ENCODE measurements at places on chromosomes 7 and 10.

DNA sequence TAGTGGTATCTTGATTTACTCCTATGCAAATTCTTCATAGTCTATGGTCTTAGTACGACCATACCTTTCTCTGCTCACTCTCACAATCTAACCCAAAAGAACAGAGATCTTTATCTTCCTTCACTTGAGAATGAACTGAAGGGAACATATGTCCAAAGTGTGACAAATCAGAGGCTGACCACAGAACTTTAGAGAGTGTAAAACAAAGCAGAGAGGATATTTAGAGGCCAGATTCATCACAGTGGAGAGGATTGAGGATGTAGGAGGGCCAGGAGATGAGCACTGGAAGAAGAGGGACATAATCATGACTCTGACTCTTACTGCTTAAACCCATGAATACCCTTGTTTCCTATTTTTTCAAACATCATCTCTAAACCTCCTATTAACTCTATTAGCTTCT, 935.3 kb upstream of the PHF14 start:
- DNase-seq = no peak

GRCh38 chr10:98391065-98391464, 23.9 kb downstream of the PYROXD2 start:
- DNase-seq = no peak

GRCh38 chr7:71261066-71261465, 129.1 kb downstream of the GALNT17 start:
- no peak for DNase-seq

DNA sequence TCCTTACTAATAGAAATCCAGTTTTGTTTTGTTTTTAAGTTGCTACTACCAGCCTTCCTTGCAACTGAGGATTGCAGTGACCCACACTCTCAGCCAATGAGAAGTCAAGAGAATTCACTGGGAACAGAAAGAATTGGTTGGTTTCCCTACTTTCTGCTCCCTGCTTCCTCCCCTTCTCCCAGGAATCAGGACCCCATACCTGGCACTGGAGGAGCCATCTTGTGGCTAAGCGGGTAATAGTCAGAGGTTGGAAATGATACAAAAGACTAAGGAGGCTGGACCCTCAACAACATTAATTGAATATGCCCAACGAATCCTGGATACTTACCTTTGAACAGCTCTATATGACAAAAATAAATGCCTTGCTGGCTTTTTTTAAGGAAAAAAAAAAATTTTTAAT, 6.3 kb downstream of the TMEM176A start:
- DNase-seq = no peak

DNA sequence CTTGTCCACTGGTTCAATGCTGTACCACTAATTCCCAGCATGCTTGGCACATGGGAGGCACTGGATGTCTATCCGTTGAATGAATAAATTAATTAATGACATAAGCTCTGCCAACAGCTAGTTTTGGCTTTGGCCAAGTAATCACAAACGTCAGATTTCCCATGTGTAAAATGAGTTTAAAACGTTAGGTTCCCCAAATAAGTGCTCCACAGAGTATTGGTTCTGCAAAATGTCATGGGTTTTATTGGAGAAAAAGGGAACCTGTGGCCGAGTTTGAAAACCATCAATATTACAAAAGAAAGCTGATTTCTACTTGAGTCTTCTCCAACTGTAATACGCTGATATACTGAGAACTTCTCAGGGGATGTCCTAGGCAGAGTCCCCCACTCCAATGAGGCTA, 23.2 kb downstream of the ELMO1 start:
- no peak for DNase-seq

- no peak for DNase-seq
Measured at GRCh38 chr7:132785870-132786269, 209.6 kb upstream of the PLXNA4 start.

DNA sequence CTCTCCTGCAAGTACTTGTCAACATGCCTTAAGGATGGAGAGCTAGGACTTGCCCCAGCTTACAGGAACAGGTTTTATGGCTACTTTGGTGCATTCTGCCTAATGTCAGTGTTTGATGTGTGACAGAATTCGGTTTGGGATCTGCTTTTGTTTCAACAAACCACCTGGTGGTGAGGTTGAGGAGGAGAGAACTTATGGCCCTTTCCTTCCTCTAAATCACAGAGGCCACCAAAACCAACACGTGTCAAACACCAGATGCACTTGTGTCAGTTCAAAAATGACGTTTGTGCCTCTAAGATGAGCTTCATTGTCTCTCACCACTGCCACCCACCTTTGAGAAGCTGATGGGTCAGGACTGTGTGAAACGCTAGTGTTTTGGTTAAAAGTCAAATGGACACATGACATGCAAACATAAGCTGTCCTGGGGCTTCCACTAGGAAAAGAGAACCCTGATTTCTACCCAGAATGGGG, 83.9 kb downstream of the OSBPL3 start:
- DNase-seq = no peak

- DNase-seq = peak; percentile 72
Measured at GRCh38 chr10:116753759-116754158, 11.4 kb upstream of the HSPA12A start.

- no peak for DNase-seq
Measured at GRCh38 chr7:99385564-99385963, 11.0 kb downstream of the ARPC1B start.

DNA sequence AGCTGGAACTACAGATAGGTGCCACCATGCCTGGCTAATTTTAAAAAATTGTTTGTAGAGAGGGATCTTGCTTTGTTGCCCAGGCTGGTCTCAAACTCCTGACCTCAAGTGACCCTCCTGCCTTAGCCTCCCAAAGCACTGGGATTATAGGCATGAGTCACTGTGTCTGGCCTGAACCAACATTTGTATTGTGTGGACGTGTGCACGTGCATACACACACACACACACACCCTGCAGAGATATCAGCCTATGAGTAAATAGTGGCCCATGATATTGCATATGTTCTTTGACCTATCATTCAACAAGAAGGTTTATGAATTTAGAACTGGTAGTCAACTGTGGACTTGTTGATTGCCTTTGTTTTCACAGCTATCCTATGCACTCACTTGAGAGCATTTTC, 161.6 kb downstream of the BAMBI start:
- no peak for DNase-seq

- no peak for DNase-seq
Measured at GRCh38 chr7:5214641-5215040, 24.6 kb downstream of the WIPI2 start.

- peak; percentile 17 for DNase-seq
Measured at GRCh38 chr7:20152511-20152910, 64.7 kb downstream of the MACC1 start.

DNA sequence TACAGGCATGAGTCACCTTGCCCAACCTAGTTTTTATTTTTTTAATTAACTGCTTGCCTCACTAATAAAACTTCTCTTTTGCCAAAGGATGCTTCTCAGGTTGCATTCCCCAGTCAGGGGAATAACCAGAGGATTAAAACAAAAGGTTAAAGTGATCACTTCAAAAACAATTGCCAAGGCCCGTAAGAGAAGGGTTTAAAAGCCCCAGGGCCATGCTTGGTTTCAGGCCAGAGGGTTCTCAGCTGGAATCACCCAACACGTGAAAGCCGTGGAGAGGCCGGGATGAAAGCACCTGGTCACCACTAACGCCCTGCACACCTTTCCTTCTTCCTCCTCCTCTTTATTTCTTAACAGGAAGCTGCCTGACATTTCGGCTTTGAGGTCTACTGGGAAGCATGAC, 587.5 kb downstream of the PTPRN2 start:
- DNase-seq = no peak

GRCh38 chr10:11167233-11167966, 149.7 kb downstream of the CELF2 start:
- no peak for DNase-seq

DNA sequence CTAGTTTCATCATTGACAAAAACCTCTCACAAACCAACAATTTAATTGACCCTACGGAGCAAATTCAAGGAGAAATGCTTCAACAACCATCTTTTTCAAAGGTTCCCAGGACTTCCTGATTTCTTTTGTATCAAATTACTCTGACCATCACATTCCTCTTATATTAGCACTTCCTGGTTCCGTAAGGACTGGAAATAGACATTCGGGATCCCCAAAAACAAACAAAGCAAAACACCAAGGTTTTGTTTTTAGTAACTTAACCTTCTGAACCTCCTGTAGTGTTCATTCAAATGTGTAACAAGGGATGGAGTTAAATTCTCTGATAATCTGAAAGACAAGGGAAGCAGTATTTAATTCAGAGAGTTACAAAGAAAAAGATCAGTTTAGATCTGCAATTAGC, 387.6 kb upstream of the NRP1 start:
- DNase-seq = no peak

DNA sequence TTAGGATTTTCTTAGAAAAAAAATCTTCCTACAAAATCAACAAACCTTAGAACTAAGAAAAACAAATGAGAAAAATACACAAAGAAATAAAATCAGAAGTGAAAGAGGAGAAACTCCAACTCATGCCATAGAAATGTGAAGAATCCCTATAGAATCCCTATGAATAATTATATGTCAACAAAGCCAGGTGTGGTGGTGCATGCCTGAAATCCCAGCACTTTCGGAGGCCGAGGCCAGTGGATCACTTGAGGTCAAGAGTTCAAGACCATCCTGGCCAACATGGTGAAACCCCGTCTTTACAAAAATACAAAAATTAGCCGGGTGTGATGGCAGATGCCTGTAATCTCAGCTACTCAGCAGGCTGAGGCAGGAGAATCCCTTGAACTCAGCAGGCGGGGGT, 27.1 kb downstream of the ACSM6 start:
- DNase-seq = peak; percentile 11

GRCh38 chr7:139321071-139321745, 19.9 kb upstream of the FMC1 start:
- no peak for DNase-seq

DNA sequence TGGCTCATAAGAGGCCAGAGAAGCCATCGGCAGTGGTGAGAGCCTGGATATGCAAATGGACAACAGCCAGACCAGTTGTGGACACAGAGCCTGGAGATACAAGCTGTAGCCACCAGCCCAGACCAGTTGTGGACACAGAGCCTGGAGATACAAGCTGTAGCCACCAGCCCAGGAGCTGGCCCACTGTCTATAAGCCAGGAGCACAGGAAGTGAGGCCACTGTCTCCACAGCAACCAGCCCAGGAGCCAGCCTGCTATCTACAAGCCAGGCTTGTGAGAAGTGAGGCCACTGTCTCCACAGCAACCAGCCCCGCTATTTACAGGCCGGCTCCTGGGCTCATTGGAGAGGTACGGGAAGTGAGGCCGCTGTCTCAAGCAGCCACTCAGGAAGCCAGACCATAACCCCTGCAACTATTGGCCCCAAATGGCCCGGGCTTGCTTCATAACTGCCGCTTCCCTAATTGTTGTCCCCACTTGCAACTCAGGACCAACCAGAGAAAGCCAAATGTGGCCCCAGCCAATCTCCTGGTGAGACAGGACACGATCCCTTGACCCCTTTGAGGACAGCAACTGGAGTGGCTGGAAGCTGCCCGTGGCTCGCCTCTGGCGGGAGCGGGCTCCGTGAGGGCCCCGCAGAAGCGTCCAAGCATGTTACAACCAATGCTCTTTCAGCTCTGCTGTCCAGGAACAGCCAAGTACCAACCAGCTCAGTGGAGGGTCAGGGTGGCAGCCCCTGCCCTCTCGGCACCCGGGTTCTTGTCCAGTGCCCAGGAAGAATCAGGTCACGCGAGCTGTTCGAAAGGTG, 44.1 kb upstream of the CNPY1 start:
- no peak for DNase-seq

DNA sequence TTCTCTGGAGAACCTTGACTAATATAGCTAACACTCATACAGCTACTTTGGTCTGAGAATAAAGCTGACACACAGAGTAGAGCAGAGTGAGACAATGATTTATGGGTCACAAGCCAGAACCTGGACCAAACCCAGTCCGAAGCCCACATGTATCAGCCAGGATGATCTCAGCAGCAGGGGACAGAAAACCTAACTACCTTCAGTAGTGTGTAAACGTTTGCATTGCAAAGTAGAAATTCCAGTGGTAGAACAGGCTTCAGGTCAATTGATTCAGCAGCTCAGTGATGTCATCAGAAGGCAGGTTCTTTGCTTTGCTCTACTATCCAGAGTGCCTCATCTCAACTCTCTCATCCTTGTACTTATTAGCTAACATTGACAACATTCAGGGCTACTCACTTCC, 62.5 kb upstream of the PALS2 start:
- no peak for DNase-seq

GRCh38 chr10:93604146-93604545, 3.1 kb upstream of the RBP4 start:
- DNase-seq = no peak

- DNase-seq = no peak
Measured at GRCh38 chr7:41047789-41048191, 655.1 kb downstream of the INHBA start.

DNA sequence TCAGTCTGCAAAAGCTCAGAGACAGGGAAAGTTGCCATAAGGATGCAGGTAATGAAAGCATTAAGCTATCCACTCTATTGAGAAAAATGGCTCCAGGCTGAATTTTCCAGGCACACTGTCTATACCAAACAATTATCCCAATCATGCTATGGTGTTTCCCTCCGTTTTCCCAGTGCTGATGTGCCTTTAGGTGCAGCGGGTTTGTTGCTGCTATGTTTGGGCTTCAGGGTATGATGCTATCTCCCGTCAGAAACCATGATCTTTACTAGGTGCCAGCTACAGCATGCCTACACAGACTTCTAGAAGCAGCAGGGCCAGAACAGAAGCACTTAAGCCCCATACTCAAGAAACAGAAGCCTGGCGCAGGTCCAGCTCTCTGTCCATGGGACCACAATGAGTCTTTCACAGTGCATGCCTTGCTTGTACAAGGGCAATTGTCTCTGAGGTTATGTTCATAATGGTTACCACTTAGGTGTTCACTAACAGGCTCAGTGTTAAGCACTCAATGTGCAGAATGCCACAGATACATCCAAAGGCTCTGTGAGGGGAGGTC, 19.4 kb downstream of the STEAP1B start:
- no peak for DNase-seq

GRCh38 chr7:45196374-45196773, 38.8 kb downstream of the RAMP3 start:
- DNase-seq = no peak

- DNase-seq = no peak
Measured at GRCh38 chr7:120733143-120733542, 124.8 kb downstream of the TSPAN12 start.
